Glutamatergic neuron (in vitro differentiated cells): ENCODE measurements at places on chromosomes 12 and 14. TPM values are rescaled to one million over a fixed set of nuclear protein-coding genes. Genes with fewer than 3 reads are reported as not detected.

The SLC7A7 gene
- total RNA-seq = 1.7 TPM

The BICDL1 gene
- total RNA-seq = 56.4 TPM

The RNASE2 gene
- not detected for total RNA-seq

The IL22 gene
- total RNA-seq = not detected

The KRT6C gene
- total RNA-seq = not detected

The HOXC12 gene
- not detected for total RNA-seq

The RNU4-1 gene
- 5,722 TPM for total RNA-seq

The BRAP gene
- total RNA-seq = 26.1 TPM

The AQP6 gene
- 0.37 TPM for total RNA-seq

The C12orf50 gene
- 0.25 TPM for total RNA-seq

The SLC5A8 gene
- not detected for total RNA-seq

The RASSF3 gene
- total RNA-seq = 28.2 TPM

The MGP gene
- total RNA-seq = not detected

The TAS2R13 gene
- total RNA-seq = 2.0 TPM

The INHBC gene
- total RNA-seq = not detected

The P2RX2 gene
- total RNA-seq = 4.1 TPM

The OR4E2 gene
- total RNA-seq = not detected

The TMED8 gene
- total RNA-seq = 9.8 TPM

The AMN gene
- 0.34 TPM for total RNA-seq

The MAP3K9 gene
- 20.0 TPM for total RNA-seq

The IGF1 gene
- total RNA-seq = not detected

The SCN8A gene
- total RNA-seq = 47.6 TPM

The SLC17A8 gene
- total RNA-seq = 0.25 TPM

The SAMD15 gene
- 0.47 TPM for total RNA-seq

The TPH2 gene
- total RNA-seq = 0.34 TPM

The APOF gene
- not detected for total RNA-seq

The CLEC4C gene
- not detected for total RNA-seq

The TMPRSS12 gene
- total RNA-seq = not detected

The SOAT2 gene
- not detected for total RNA-seq

The IRAK3 gene
- total RNA-seq = 3.9 TPM

The CEBPE gene
- not detected for total RNA-seq

The GPR162 gene
- 145 TPM for total RNA-seq

The SLC7A8 gene
- 7.9 TPM for total RNA-seq

The SCYL2 gene
- 106 TPM for total RNA-seq

The CMTM5 gene
- total RNA-seq = not detected

The LRP1-AS gene
- not detected for total RNA-seq

The RNASE3 gene
- total RNA-seq = not detected

The MYH6 gene
- total RNA-seq = not detected

The RALGAPA1 gene
- 61.0 TPM for total RNA-seq

The MBIP gene
- 26.7 TPM for total RNA-seq

The NRXN3 gene
- total RNA-seq = 1.2 TPM

The SUPT16H gene
- total RNA-seq = 97.6 TPM

The CMKLR1 gene
- not detected for total RNA-seq

The OAS3 gene
- total RNA-seq = not detected

The LMO3 gene
- 0.78 TPM for total RNA-seq

The KRT82 gene
- not detected for total RNA-seq

The FAM186B gene
- total RNA-seq = not detected

The SERPINA3 gene
- total RNA-seq = not detected

The KRT74 gene
- total RNA-seq = not detected

The TRHDE gene
- total RNA-seq = 16.7 TPM

The RBP5 gene
- 1.2 TPM for total RNA-seq

The PRH2 gene
- not detected for total RNA-seq

The CACNA1C gene
- total RNA-seq = 11.0 TPM

The C12orf54 gene
- total RNA-seq = not detected

The FBLN5 gene
- total RNA-seq = not detected

The BEST3 gene
- total RNA-seq = not detected

The VRTN gene
- 0.15 TPM for total RNA-seq

The SERPINA12 gene
- not detected for total RNA-seq
